ENCODE measurements at places on chromosomes 2 and 18. TPM values are rescaled to one million over a fixed set of nuclear protein-coding genes. Genes with fewer than 3 reads are reported as not detected.
A peak's percentile ranks its signal among the peaks of the same experiment; 100 is the strongest.

GRCh38 chr2:191748528-191749180, 70.7 kb downstream of the NABP1 start:
- H3K36me3 ChIP-seq = no peaks in the 10 kb centered on the region
- H3K4me3 ChIP-seq = no peak overlapping the region
- no peaks in the 10 kb centered on the region for H3K4me1 ChIP-seq
- DNase-seq = no peak

DNA sequence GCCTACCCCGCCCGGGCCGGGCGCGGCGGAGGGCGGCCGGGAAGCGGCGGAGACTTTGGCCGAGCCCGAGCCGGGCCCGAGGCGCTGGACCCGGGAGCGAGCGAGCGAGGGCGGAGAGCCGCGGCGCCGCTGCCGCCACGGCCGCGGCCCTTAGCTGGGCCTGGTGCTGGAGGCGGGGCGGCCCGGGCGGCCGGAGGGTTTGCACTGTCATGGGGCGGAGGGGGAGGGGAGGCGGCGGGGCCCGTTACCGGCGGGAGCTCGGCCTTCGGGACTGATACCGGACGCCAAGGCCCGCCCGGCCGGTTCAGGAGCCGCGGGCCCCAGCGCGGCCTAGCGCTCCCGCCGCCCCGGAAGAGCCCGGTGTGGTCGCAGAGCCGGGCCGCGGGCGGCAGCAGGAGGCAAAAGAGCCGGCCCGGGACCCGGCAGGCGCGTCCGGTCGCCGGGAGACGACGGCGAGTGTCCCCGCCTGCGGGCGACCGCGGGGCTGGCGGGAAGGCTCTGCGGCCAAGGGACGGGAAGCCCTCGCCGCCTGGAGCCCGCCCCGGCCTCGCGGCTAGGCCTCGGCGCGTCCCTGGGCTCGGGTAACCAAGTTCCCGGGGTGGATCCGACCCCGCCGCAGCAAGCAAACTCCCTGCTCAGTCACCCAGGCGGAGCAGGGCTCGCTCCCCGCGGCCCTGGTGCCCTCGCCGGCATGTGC, 697 bp downstream of the KCMF1 start:
- H3K4me3 ChIP-seq = peak overlapping the region; percentile 90
- H3K36me3 ChIP-seq = peaks cover 22% of the 10 kb centered on the region
- peaks cover 36% of the 10 kb centered on the region for H3K4me1 ChIP-seq
- peak; percentile 84 for DNase-seq
- H3K27ac ChIP-seq = peak overlapping the region; percentile 92

DNA sequence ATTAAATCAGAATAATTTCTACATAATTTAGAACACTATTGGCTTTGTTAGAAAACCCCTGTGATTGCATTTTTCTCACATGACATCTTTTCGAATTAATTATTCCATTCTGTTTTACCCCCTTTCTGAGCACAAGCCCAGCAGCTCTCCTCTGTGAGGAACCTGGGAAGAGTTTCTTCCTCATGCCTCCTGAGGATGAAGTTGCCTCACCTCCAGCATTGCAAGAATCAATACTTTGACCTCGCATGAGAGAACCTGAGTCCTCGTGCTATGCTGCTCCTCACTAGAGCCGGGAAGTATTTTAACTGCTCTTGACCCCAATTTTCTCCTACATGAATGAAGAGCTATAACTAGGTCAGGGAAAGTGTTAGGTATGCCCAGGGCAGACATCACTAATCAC, 77.1 kb upstream of the RAPH1 start:
- no peak for DNase-seq
- H3K4me3 ChIP-seq = no peak overlapping the region
- H3K27ac ChIP-seq = no peak overlapping the region
- peaks cover 5% of the 10 kb centered on the region for H3K27me3 ChIP-seq
- no peaks in the 10 kb centered on the region for H3K36me3 ChIP-seq

DNA sequence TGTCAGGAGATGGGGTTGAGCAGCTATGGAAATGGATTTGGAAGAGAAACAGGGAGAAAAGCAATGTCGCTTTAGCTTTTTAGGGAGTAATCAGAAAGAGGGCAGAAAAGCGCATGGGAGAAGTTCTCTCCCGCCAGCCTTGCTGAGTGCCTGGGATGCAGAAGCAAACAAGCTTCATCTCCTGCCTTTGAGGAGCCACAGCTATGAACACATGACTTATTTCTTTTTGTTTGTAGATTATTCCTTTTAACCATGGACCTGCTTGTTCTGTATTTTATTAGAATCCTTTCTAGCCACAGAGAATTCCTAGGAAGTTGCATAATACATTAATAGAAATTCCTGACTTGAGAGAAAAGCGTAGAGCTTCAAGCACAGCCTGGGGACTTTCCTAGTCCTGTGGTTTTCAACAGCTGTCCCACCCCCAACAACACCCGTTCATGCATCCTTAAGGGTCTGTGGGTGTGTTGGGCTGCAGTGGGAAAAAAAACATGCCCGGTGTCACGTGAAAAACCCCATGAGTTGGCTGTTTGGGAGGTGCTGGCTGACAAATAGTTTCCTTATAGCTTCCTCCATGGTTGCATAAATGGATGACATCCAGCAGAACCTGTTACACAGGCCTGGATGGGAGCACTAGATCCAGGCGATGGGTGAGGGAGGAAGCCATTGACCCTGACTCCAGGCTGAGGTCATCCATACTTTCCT, 14.9 kb downstream of the SLC9A4 start:
- H3K4me3 ChIP-seq = no peak overlapping the region
- no peak overlapping the region for H3K27ac ChIP-seq
- H3K36me3 ChIP-seq = no peaks in the 10 kb centered on the region
- no peak for DNase-seq

The ATP8B1 gene
- 0.25 TPM for total RNA-seq

DNA sequence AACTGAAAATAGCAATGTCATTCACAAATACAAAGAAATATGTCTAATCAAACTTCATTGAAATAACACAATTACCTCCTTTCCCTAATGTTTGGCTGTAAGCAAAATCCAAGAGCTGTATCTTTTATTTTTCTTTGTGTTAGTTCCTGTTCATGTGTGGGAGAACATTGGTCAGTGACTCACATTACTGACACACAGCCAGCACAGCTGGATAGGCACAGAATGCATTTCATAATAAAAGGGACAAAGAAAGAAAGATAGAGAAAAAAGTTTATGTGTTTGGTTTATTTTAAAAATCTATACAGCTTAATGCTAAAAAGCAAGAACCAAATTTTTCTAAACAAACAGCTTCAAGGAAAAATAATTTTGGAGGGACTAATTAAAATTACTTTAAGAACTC, 185.6 kb upstream of the COL3A1 start:
- no peaks in the 10 kb centered on the region for H3K4me1 ChIP-seq
- no peaks in the 10 kb centered on the region for H3K27me3 ChIP-seq
- no peak for DNase-seq

The RNF152 gene
- total RNA-seq = 0.23 TPM

The OSR1 gene
- total RNA-seq = not detected

- H3K4me1 ChIP-seq = no peaks in the 10 kb centered on the region
- no peak overlapping the region for H3K27ac ChIP-seq
- H3K36me3 ChIP-seq = no peaks in the 10 kb centered on the region
Measured at GRCh38 chr2:233940376-233941276, 23.5 kb downstream of the TRPM8 start.

- H3K36me3 ChIP-seq = no peaks in the 10 kb centered on the region
- no peak for DNase-seq
- H3K4me3 ChIP-seq = no peak overlapping the region
- H3K27me3 ChIP-seq = no peaks in the 10 kb centered on the region
Measured at GRCh38 chr2:212364112-212364985, 174.3 kb downstream of the ERBB4 start.

DNA sequence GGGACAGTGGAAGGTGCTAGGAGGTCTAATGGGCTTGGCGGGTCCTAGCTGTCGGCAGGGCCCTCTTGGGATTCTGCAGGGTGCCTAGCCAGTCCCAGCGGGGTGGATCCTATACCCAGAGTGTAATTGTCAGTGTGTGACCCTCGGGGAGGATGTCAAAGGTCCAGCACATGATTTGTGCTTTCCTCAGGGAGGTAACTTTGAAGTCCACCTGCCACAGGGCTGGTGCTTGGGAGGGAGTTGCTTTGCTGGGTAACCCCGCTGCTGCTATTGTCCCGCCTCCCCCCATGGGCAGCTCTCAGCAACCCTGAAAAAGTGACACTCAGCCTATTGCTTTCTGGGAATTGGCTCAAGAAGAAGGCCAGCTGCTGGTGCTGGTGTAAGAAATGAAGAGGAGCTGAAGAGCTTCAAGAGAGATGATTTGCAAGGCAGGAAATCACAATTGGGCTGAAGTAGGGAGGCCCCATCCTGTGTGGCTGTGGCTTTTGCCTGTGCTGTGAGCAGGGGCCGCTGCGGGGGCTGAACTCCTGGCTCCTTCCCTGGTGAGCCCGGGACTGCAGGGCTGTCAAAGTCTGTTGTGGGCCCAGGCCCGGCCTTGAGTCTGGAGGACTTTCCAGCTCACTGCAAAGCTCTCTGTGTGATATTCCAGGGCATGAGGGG, 36.4 kb downstream of the EMILIN2 start:
- H3K4me1 ChIP-seq = peaks cover 19% of the 10 kb centered on the region
- peak; percentile 72 for DNase-seq
- peaks cover 13% of the 10 kb centered on the region for H3K36me3 ChIP-seq
- peak overlapping the region; percentile 60 for H3K4me3 ChIP-seq
- H3K27me3 ChIP-seq = no peaks in the 10 kb centered on the region

GRCh38 chr2:151630372-151630771, 103.9 kb downstream of the NEB start:
- no peaks in the 10 kb centered on the region for H3K4me1 ChIP-seq
- no peak overlapping the region for H3K4me3 ChIP-seq
- no peaks in the 10 kb centered on the region for H3K36me3 ChIP-seq
- no peak for DNase-seq

DNA sequence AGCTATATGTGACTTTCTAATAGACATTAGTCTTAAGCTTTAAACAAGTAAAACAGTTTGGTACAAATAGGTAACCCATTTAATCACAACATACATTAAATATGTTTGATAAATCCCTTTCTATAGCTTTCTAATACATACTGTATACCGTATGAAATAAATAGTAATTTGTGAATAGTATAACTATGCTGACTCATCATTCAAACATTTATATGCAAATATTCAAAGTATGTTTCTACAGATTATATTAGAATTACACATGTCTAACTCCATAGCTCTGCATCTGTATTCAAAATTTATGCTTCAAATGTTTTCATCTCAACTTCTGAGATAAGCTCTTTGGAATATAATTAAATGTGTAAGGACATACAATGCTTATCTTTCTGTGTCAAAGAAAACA, 142.7 kb upstream of the ZNF804A start:
- H3K27ac ChIP-seq = no peak overlapping the region
- H3K27me3 ChIP-seq = no peaks in the 10 kb centered on the region
- H3K4me3 ChIP-seq = no peak overlapping the region

The RAD51AP2 gene
- not detected for total RNA-seq

DNA sequence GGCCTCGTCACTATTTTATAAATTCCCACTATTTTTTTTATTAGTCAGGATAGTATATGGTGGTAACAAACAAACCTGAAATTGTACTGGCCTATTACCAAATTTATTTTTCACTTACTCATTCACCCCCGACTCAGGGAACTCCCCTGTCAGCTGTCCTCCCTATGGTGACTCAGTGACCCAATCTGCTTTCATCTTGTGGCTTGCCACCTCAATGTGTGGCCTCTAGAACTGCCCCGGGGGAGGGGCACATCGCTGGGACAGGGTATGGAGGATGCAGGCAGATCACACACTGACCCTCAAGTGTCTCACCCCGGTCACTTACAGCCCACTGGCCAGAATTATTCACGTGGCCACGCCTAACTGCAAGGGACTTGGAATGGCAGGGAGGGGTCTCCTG, 71.6 kb downstream of the ACTR2 start:
- H3K27me3 ChIP-seq = peaks cover 39% of the 10 kb centered on the region
- DNase-seq = no peak
- H3K4me1 ChIP-seq = peaks cover 40% of the 10 kb centered on the region
- peaks cover 3% of the 10 kb centered on the region for H3K36me3 ChIP-seq
- no peak overlapping the region for H3K27ac ChIP-seq

The UGT1A5 gene
- not detected for total RNA-seq

GRCh38 chr2:241003369-241003768, 5.0 kb downstream of the SNED1 start:
- DNase-seq = no peak
- no peak overlapping the region for H3K27ac ChIP-seq
- peaks cover 4% of the 10 kb centered on the region for H3K4me1 ChIP-seq
- peaks cover 2% of the 10 kb centered on the region for H3K36me3 ChIP-seq
